ENCODE measurements at places on chromosomes 2 and 18.

DNA sequence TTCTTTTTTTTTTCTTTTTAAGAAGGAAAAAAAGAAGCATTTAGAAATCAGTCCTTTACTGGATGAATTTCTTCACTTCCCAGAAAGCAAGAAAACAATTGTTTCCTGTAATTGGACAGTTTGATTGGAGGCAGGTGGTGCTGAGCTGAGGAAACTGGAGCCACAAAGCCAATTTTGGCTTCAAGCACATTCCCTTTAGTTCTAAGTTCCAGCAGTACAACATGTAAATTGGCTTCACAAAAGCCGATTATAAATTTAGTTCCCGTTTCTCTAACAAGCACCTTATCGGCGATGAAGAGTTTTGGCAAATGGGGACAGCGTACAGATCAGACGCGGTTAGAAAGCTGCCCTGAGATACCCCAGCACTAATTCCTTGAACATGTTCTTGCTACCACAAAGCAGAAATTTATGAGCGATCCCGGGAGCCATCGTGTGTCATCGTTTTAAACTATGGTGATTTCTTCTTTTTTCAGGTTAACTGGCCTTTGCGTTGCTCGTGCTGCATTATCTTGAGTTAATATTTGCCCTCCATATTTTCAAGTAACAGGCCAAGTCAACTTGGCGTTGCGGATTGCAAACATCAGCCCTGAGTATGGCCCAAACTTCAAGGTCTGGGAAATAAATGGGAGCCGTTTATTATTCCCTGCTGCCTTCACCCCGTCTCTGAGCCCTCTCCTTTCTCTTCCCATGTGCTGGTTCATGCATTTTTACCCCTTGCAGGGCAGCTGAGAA, 190.4 kb upstream of the ID2 start:
- H3K27ac ChIP-seq, result no peak overlapping the region
- H3K36me3 ChIP-seq, result no peaks in the 10 kb centered on the region
- H3K4me1 ChIP-seq, result peaks cover 21% of the 10 kb centered on the region
- H3K4me3 ChIP-seq, result no peak overlapping the region
- H3K27me3 ChIP-seq, result no peaks in the 10 kb centered on the region

GRCh38 chr2:234368861-234369261, 128.0 kb downstream of the ARL4C start:
- H3K4me3 ChIP-seq, result no peak overlapping the region
- H3K4me1 ChIP-seq, result peaks cover 73% of the 10 kb centered on the region
- no peaks in the 10 kb centered on the region for H3K36me3 ChIP-seq
- H3K27ac ChIP-seq, result peak overlapping the region; percentile 74

DNA sequence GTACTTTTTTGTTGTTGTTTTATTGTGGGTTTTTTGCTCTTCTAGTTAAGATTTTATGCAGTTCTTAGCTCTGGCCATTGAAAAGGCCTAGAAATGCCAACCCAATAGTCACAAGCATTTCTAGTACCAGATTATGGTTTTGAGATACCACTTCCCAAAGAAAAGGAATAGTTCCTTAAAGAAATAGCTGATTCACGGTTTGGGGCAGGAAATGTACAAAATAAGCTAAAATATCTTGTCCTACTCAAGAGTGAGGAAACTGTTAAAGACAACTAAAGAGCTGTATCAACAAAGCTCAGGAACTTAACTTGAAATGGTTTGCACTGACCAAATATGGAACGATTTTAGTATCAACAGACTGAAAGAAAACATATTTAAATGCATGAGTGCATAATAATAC, 35.4 kb downstream of the PGAP1 start:
- DNase-seq, result no peak
- H3K36me3 ChIP-seq, result peaks cover 48% of the 10 kb centered on the region
- no peaks in the 10 kb centered on the region for H3K4me1 ChIP-seq

- no peaks in the 10 kb centered on the region for H3K36me3 ChIP-seq
- no peak for DNase-seq
- no peaks in the 10 kb centered on the region for H3K27me3 ChIP-seq
- no peak overlapping the region for H3K4me3 ChIP-seq
- no peak overlapping the region for H3K27ac ChIP-seq
- peaks cover 16% of the 10 kb centered on the region for H3K4me1 ChIP-seq
These were observed 62.5 kb upstream of the SH3RF3 start for GRCh38 chr2:109066501-109066900.

DNA sequence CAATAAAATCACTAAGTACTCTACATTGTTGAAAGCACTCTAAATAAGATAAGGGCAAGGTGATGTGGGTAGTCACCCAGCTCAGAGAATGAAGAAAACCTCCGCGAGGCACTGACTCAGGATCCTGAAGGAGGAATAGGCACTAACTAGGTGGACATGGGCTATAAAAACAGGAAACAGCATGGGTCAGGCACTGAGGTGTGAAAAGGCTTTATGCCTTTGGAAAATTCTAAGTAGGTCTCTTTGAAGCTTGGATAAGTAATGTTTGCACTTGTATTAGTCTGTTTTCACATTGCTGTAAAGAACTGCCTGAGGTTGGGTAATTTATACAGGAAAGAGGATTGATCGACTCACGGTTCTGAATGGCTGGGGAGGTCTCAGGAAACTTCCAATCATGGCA, 161.6 kb downstream of the EPHA4 start:
- H3K4me1 ChIP-seq, result no peaks in the 10 kb centered on the region
- no peak overlapping the region for H3K27ac ChIP-seq
- H3K36me3 ChIP-seq, result no peaks in the 10 kb centered on the region
- no peak overlapping the region for H3K4me3 ChIP-seq
- peaks cover 2% of the 10 kb centered on the region for H3K27me3 ChIP-seq

GRCh38 chr2:151931756-151932155, 103.5 kb upstream of the ARL5A start:
- no peak for DNase-seq
- no peaks in the 10 kb centered on the region for H3K36me3 ChIP-seq
- H3K27me3 ChIP-seq, result peaks cover 3% of the 10 kb centered on the region
- no peak overlapping the region for H3K4me3 ChIP-seq

All from activated naive CD4-positive, alpha-beta T cell treated with anti-CD3 and anti-CD28 coated beads for 36 hours (primary cell).